ENCODE measurements at places on chromosomes 11 and 22.

DNA sequence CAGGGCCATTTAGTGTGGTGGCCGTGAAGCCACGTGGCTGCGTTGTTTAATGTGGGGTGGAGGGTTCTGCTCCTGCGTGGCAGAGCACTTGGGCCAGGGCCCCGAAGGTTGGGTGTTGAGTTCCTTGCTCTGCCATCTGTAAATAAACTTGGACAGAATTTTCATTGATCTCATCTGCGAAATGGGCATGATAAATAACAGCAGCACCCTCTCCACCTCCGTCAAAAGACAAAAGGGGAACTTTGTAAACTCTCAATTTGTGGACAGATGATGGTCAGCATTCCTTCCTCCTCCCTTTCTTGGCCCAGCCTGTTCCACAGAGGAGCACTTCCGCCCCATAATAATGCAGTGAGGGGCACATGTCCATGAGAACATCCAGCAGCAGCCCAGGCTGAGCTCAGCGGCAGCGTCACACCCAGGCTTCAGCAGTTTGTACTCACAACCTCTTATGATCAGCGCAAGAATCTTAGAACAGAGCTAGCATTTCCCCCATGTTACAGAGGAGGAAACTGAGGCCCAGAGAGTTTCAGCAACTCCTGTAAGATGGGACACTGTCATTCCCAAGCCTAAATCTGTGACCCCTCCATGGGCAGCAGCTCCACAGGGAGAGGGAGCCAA lies 874.5 kb downstream of the BRD1 start:
- no peak for DNase-seq

- peak; percentile 81 for DNase-seq
Measured at GRCh38 chr11:130178441-130179339, 19.1 kb downstream of the ST14 start.

GRCh38 chr11:110715541-110715940 lies 3.3 kb upstream of the ARHGAP20 start:
- no peak for DNase-seq

DNA sequence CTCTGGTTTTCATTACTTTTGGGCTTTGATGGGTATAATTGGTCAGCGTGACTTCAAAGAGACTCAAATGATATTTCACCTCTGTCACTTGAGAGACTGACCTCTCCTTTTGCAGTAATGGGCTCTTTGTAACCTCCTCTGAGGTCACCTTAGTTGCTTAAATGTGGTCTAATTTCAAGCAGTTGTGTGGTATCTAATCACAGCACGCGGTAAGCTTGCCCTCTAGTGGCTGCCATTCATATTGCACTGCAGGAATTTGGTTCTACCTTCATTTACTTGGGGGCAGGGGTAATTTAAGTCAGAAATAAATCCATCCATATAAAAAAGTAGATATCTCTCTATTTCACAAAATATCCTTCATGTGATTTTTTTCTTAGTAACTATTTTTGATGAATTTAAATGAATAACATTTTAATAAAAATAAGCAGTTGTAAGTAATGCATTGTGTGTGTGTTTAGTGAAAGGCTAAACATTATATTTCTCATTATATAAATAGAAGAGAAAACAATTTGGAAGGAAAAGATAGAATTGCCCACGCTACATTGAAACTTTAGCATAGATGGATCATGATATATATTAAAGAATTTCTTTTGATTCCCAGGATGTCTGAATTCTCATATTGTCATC lies 55.0 kb upstream of the ANO3 start:
- DNase-seq, result peak; percentile 36

DNA sequence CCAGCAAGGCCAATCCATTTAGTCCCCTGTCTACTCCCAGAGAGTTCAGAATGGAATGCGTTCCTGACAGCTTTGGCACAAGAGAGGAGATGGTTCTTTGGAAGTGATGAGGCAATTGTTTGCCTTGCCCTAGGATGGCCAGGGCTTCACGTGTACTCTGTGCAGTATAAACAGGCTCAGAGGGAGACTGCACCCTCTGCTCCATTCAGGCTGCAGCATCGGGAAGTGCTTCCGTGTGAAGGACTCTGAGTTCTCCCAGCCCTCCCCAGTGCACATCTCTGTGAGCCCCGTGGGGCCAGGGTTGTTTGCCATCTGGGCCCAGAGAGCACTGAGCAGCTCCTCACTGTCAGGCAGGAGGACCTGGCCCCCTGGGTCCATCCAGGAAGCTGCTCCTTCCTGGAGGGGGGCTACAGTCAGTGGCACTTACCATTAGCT lies 215.3 kb upstream of the TBCEL start:
- no peak for DNase-seq

- DNase-seq, result no peak
Measured at GRCh38 chr22:36911887-36912661, 1.4 kb upstream of the CSF2RB start.

- no peak for DNase-seq
Measured at GRCh38 chr11:30852091-30852490, 265.9 kb upstream of the MPPED2 start.

- DNase-seq, result no peak
Measured at GRCh38 chr11:57791321-57792059, 29.9 kb downstream of the CTNND1 start.

GRCh38 chr11:114426280-114426679 lies 13.0 kb upstream of the REXO2 start:
- no peak for DNase-seq

DNA sequence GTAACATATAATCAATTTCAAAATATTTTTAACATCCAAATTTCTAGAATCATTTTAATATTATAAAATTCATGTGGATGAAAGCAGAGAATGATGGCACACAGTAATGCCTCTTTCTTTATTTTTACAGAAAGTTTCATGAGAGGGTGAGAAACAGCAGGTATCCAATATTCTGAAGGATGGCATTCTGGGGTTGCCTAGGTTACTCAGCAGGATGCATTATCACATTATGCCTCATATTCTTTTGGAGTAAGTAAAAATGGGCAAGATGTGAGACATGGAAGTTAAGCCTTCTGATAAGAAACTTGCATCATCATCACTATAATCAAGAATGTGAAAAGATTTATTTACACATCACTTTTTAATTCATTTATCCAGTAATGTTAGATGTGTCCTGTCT lies 148.7 kb upstream of the PGR start:
- no peak for DNase-seq

GRCh38 chr11:31690041-31690440 lies 121.1 kb downstream of the PAX6 start:
- DNase-seq, result no peak

- DNase-seq, result no peak
Measured at GRCh38 chr11:83540112-83540675, 254.0 kb upstream of the CCDC90B start.

GRCh38 chr11:13965337-13965736 lies 2.8 kb downstream of the SPON1 start:
- DNase-seq, result no peak

DNA sequence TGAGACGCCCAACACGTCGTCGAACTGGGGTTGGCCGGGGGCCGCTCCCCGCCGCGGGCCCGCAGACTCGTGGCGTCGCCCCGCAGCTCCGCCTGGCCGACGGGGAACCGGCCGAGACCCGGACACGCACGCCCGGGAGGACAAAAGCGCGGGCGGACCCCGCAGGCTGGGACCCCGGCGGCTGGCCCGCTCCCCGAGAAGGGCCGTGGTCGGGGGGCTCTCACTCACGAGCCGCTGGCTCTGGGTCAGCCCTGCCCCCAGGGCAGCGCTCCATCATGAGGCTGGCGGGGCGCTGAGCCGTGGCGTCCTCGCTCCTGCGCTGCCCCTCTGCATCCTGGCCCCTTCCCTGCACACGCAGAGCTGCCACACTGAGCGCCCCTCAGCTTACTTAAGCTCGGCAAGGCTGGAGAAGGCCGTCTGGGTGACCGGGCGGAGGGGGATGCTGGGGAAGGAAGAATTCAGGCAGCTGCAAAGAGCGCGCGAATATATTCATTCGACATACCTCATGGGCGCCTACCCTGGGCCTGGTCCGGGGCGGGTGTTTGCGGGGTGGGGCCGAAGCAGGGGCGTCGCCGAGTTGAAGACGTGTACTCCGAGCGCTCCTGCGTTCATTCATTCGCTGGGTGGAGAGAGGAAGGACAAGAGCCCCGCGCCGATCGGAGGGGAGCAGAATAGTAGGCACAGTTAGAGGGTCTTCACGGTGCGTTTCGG lies 579 bp upstream of the CYB5R2 start:
- no peak for DNase-seq

GRCh38 chr11:108997826-108998225 lies 333.0 kb downstream of the DDX10 start:
- no peak for DNase-seq

- peak; percentile 52 for DNase-seq
Measured at GRCh38 chr22:26751217-26751616, 93.8 kb downstream of the MIAT start.
